ENCODE measurements at places on chromosomes 12 and 14. TPM values are rescaled to one million over a fixed set of nuclear protein-coding genes. Genes with fewer than 3 reads are reported as not detected.

Gene ADCY4
- 1.4 TPM for total RNA-seq

Gene CIROP
- 4.6 TPM for total RNA-seq

Gene TAS2R8
- not detected for total RNA-seq

Gene CCDC197
- not detected for total RNA-seq

Gene SVOP
- not detected for total RNA-seq

Gene NUAK1
- total RNA-seq, result 1.9 TPM

Gene NID2
- 166 TPM for total RNA-seq

Gene KRT3
- not detected for total RNA-seq

Gene ARHGAP9
- 0.32 TPM for total RNA-seq

Gene PCED1B
- total RNA-seq, result not detected

Gene AVPR1A
- not detected for total RNA-seq

Gene BDKRB2
- total RNA-seq, result 80.9 TPM

Gene ENDOU
- 0.09 TPM for total RNA-seq

Gene DNAI7
- total RNA-seq, result 0.16 TPM

Gene ZFC3H1
- 19.2 TPM for total RNA-seq

Gene PTPRR
- total RNA-seq, result not detected

Gene CD63
- 3,848 TPM for total RNA-seq
